ENCODE measurements at places on chromosomes 5 and 9.

DNA sequence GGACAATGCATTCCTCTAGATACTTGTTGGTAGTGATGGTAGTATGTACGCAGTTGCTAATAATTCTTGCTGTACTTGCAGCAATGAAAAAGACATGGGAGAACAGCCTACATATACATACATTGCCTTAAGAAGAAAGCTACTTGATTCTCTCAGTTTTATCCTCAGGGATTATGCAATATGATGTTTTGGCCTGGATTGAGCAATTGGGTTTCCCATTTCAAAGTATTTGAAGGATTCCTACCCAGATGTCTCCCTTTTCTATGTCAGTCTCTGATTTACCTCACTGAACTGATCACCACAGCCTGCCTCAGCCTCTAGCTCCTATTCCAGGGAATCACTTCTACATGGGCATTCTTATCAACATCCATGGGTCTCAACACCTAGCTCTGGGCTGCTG is 210.1 kb upstream of the CDH10 start:
- no peak for DNase-seq

- no peak for DNase-seq
These were observed 86.6 kb upstream of the ANKH start for GRCh38 chr5:14958188-14958587.

DNA sequence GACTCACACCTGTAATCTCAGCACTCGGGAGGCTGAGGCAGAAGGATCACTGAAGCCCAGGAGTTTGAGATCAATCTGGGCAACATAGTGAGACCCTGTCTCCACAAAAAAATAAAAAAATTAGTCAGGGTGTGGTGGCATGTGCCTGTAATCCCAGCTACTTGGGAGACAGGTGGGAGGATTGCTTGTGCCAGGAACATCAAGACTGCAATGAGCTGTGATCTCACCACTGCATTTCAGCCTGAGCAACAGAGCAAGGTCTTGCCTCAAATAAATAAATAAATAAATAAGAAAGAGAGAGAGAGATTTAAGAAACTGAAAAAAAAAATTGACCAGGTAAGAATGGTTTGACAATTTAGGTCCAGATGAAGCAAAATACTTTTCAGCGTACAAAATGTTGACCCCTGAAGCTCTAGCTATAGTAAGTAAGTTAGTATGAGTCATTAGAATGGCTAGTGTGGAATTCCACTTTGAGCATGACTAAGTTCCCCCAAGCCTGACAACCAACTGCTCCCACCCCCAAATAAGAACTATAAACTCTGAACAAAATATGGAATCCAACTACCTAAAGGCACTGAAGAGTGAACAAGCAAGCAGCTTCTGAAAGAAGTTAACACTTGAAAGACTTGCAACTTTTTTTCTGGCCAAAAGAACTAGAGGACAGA is 217.8 kb upstream of the TLE4 start:
- DNase-seq: peak; percentile 60

DNA sequence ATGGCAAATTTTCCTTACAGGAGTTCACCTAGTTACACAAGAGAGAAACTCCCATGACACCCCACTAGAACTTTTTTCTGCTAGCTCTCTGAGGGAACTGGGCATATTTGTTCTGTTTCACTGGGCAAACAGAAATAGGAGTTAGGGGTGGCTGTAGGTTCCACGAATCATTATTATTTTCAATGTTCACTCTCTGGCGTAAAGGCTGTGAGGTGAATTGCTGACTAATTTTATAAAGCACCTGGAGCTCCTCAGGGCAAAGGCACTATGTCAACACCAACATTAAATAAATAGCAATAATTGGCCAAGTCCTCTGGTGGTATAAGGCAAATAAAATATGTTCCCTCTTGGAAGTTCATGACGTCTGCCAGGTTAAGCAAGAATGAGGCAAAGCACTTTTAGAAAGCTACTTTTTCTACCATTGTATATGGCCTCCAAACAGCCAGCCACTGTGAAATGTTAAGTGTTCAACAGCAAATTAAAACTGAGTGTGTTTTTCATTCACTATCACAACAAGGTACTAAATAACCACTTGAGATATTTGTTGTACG is 344.6 kb downstream of the PDE4D start:
- no peak for DNase-seq

GRCh38 chr9:16619914-16620520 is 250.5 kb downstream of the BNC2 start:
- no peak for DNase-seq

DNA sequence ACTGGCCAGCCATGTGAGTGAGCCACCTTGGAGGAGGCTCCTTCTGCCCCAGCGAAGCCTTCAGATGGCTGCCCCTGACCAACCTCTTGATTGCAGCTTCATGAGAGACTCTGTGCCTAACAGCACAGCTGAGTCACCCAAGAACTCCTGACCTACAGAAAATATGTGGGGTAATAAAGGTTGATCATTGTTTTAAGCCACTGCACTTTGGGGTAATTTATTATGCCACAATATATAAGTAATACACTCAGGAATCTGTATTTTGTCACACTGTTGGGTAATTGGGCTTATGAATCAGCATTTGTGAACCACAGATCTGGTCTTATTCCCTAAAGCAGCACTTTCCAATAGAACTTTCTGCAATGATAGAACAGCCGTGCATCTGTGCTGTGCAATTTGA is 24.4 kb upstream of the VDAC1 start:
- DNase-seq: peak; percentile 64

GRCh38 chr5:164002628-164003027 is 497.2 kb downstream of the MAT2B start:
- DNase-seq: peak; percentile 56

- no peak for DNase-seq
These were observed 19.5 kb downstream of the BTNL3 start for GRCh38 chr5:181008136-181008535.

GRCh38 chr5:57458443-57458842 is 24.2 kb downstream of the ACTBL2 start:
- DNase-seq: no peak

- peak; percentile 90 for DNase-seq
These were observed 150.8 kb upstream of the NR3C1 start for GRCh38 chr5:143554187-143554717.

- peak; percentile 31 for DNase-seq
These were observed at the start of gene FSTL4 for GRCh38 chr5:133612249-133612860. Gene FSTL4, minus strand, starts transcription at chr5:133612541.

GRCh38 chr5:149666212-149666852 is 63.8 kb upstream of the PPARGC1B start:
- DNase-seq: no peak
